H9 (cell line): ENCODE measurements at places on chromosomes 1 and 21. TPM values are rescaled to one million over a fixed set of nuclear protein-coding genes. Genes with fewer than 3 reads are reported as not detected.
A peak's percentile ranks its signal among the peaks of the same experiment; 100 is the strongest.

GRCh38 chr1:209383907-209384709 lies 199.4 kb upstream of the CAMK1G start:
- no peak for DNase-seq

DNA sequence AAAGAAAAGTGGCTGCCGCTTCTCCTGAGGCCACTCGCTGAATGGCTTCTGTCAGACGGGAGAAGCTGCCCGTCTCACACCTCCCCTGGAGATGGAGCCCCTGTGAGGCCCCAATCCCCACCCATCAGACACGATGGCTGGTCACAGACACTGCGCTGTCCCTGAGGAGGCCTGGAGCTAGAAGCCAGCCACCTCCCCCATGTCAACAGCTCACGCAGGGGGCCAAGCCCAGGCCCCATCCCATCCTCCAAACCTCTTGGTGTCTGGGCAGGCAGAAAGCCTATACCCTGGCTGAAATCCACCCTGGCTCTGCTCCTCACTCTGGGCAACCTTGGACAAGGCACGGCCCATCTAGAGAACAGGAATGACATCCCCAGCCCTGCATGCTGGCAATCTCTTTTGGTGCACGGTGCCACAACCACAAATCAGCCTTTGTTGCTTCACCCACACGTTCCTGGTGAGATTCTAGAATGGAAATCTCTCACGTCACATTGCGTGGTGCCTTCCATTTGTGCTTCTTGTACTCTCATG lies 273.9 kb upstream of the VAMP3 start:
- DNase-seq: no peak

GRCh38 chr1:156922986-156923669 lies 2.7 kb downstream of the LRRC71 start:
- DNase-seq: peak; percentile 49

DNA sequence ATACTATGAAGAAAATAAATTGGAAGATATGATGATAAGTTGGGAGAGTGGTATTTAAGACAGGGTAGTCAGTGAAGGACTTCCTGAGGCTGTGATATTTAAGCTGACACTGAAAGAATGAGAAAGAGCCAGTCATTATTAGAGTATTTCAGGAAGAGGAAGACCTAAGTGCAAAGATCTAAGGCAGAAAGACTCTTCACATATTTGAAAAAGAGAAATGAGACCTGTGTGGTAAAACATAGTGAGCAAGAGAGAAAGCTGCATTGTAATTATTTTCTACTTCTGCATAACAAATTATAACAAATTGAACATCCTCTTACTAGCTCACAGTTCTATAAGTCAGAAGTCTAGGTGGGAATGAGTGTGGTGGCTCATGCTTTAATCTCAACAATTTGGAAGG lies 34.6 kb upstream of the DOCK7 start:
- DNase-seq: no peak

GRCh38 chr1:46535063-46535462 lies 16.4 kb downstream of the KNCN start:
- no peak for DNase-seq

The SHISAL2A gene
- 0.44 and 0.90 TPM in 2 replicates for total RNA-seq

The NKAIN1 gene
- 24.0 and 25.6 TPM in 2 replicates for total RNA-seq

The FNBP1L gene
- 115 and 119 TPM in 2 replicates for total RNA-seq
